NCI-H1417 treated with DMSO at 0.1 percent for 48 hours (cell line): ENCODE measurements at places on chromosomes 11 and 22.

GRCh38 chr11:129435499-129436245 is 60.0 kb downstream of the BARX2 start:
- DNase-seq: no peak

GRCh38 chr11:123190518-123190917 is 4.5 kb downstream of the CLMP start:
- no peak for DNase-seq

DNA sequence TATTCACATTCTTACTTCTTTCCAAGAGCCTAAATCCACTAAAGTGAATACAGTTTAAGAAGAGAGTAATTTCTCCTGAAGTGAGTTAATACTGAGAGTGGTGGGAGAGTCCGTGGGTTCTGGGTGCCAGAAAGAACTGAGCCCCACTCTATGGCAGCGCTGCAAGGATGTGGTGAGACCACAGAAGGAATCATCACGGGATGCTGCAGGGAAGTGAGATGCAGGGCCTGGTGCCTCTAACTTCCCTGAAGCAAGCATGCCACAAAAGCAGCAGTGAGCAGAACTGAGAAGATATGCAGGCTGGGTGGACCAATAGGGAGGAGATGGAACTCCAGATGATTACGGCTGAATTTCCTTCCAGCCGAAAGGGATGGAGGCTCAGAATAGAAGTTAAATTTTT is 5.0 kb upstream of the MMP12 start:
- DNase-seq: no peak

DNA sequence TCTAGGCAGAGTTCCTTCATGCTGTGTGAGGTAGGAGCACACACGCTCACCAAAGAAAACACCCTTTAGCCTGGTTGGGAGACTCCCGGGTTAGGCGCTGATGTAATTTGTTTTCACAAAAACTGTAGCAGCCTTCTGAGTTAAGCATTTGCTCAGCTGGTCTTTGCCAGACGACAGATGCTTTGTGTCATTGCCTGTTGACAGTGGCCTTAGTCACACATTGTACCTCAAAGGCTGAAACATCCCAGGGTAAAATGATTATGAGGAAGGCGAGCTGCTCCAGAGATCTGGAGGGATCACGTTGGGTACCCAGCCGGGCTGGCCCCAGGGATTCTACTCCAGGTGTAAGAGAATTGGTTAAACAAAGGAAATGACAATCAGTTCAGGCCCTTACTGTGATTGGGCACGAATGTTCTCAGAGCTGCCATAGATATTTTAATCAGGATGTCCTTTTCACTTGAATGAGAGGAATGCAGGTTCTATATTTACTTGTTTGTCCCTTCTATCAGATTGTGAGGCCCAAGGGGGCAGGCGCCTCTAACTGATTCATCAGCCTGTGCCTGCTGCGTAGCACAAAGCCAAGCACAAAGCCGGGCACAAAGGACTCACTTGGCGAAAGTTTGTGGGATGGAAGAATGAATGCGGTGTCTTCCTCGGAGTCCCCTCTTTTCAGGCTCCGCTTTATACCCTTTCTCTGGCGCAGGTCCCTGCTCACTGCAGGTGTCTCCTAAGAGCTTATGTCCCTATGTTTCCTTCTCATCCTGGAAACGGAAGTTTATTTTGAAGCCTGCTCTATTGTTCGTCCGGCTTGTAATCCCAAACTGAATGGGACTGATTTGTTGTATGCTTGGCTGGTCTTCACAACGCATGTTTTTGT is 47.1 kb downstream of the ADM start:
- peak; percentile 53 for DNase-seq

- DNase-seq: no peak
These were observed 76.1 kb downstream of the BBOX1 start for GRCh38 chr11:27116684-27117083.

DNA sequence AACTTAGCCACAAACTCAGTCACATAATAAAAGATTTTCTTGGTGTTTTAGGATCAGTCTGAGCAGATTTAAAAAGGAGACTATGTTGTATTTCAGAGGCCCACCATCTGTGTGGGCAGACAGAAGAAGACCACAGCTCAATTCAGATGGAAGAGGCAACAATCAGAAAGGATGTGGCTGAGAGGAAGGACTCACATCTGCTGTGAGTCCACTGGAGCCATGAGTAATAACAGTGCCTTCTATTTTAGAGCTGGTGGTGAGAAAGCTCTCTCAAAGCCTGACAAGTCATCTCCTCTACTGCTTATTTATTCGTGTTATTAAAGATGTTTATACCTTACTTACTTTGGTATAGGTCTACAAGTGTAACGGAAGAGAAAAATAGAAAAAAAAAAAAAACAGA is 357.2 kb downstream of the OPCML start:
- no peak for DNase-seq

DNA sequence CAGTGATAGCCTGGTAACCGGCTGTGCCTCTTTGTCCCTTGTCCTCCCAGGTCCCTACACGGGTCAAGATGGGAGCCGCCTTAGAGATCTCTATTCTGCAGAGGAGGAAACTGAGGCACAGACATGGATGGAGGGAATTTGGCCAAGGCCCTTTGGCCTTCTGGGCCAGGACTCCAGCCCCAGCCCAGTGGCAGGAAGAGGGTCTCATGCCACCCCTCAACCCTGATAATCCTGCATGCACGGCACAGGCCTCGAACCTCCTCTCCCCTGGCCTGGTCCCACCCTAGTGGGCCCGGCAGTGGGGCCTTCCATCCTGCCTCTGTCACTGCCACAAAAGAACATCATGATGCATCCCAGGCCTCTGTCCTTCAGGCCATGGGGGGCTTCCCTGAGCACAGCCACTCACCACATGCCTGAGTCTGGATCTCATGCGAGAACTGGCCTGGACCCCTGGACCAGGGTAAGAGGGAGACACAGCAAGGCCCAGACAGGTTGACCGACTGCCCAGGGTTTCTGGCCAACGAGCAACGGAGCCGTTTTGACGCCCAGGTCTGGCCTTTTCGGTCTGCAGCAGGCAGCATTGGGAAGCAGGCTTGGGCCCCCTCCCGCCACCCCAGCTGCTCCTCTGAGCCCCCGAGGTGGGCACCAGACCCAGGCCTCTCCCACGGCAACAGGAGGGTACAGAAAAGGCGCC is 6.5 kb downstream of the LINC01488 start:
- no peak for DNase-seq

DNA sequence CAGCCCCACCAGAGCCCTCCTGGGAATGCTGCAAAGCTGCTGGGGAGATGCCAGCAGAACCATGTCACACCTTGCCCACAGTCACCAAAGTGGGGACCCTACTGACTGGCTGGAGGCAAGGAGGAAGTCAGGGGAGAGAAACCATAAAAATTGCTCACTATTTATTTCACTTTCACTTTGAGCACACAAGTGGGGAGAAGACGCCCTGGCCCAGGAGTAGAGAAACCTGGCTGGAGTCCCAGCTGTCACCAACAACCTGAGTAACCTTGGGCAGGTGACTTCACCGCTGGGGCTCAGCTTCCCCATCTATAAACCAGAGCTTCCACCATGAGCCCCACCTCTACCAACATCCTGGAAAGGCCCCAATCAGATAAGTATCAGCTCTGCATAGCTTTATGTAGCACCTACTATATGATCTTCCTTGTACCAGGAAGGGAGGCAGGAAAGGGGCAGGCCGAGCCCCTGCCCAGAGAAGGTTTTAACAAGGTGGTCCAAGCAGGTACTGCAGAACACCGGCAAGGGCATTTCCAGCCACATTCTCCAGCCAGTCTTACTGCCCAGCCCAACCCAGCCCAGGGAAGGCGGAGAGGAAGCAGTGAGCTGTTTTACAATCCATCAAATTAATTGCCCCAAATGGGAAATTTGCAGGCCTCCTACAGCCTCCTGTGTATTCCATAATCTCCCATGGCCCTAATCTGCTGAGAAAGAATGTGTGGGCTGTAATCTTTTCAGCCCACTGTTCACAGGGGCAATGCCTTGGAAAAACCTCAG is 27.6 kb downstream of the PLEKHA7 start:
- no peak for DNase-seq

DNA sequence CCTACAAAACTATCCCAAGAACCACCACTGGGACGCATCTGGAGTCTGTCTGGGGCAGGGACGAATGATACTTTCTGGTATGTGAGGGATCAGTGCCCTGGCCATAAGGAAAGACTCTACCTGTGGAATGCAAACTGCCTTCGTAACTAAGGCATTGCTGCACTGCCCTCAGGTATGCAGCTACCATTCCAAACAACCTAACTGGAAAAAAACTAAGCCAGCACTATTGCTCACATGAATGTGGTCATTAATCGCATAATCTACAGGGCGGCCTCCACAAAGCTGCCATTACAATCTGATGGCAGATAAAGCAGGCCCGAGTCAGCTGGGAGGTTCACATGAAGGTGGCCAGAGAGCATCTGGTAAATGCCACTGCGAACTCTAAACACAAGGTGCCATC is 3.9 kb downstream of the PACSIN2 start:
- no peak for DNase-seq

GRCh38 chr11:61679893-61680621 is at the start of gene DAGLA:
TSS of gene DAGLA (plus strand) at chr11:61680391. CDS start at chr11:61720156, 39,765 bp downstream.
- no peak for DNase-seq

GRCh38 chr11:8082391-8083087 is 1.5 kb downstream of the TUB start:
- peak; percentile 42 for DNase-seq

DNA sequence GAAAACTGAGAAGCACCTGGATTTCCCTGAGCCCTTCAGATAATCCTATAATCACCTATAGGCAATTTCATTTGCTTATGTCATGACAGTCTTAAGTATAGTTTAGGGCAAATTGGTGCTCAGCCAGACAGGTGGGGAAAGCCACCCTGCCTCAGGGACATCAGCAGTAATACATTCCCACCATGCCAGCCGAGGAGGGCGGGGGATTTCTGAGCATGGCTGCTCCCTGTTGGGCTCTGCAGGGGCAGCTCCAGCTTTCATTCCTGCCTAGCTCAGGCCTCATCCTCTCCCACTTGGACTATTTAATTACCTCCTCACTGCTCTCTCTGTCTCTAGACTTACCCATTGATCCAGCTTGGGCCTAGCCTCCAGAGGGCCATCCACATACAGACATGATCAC is 9.0 kb upstream of the DRD2 start:
- no peak for DNase-seq

GRCh38 chr11:20656901-20657300 is 12.5 kb upstream of the NELL1 start:
- DNase-seq: no peak

- DNase-seq: no peak
These were observed 791.2 kb downstream of the BRD1 start for GRCh38 chr22:49036513-49036912.

DNA sequence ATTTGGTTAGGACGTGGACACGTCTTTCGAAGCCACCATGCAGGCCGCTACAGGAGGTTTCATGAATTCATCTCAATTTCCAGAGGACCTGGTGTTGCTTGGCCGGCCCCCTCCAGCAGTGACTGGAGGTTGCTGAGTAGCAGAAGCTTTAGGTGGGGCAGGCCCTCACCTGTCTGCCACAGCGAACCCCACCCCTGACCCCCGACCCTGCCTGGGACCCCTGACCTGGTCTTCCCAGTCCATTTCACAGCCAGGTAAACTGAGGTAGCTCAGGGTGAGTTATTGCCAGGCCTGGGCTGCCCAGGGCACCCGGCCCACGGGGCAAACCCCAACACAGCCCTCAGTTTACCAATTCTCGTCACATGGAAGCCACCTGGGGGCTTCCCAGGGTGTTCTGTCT is 39.1 kb upstream of the SMIM38 start:
- DNase-seq: no peak

DNA sequence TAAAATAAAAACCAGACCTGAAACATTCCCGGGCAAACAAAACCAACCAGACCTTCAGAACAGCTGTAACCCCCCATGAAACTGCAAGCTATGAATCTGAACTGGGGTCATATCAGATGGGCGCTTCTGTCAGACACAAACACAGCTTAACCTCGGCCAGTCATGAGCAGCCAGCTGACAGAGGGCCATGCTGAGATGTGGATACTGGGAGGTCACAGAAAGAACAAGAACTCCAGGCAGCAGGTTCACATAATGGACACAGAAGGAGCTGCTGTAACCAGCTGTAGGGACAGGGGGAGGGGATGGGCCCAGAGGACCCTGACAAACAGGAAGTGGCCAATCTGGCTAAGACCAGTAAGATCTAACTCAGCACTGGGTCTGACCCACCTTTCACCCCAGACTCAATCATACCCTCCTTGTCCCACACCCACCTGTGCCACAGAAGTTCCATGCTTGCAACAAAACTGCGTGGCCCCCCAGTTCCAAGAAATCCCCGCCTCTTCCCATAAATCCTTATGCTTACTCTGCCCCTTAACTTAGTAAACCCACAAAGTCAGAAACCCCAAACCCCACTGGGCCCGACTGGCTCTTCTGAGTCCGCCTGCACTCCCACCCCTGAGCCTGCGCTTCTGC is 4.0 kb downstream of the APOL4 start:
- no peak for DNase-seq

DNA sequence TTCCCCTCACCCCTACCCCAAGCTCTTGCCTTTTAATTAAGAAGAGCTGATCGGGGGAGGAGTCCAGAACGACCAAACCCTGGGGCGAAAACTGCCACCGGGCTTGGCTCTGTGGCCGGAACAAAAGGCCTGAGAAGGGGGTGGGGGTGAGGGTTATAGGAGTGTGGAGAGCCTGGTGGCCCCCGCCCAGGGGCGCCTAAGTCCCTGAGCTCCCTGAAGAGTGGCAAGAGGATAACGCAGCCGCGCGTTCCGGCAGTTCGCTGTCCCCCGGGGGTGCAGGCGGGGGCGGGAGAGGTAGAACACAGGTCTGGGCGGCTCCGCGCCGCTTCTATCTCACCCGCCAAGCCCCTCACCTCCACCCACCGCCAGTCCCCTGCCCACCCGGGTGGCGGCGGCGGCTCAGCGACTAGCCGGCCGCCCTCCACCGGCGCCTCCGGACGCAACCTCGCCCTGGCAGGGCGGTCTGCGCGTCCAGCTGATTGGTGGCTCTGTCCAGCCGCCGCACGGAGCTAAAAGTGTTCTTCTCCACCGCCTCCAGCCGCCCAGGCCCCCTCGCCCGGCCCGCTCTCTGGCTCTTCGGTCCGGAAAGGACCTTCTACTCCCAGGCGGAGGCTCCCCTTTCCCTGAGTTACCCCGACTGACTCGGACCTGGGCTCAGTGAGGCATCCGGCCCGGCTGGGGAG is 18.7 kb upstream of the BDNF start:
- DNase-seq: no peak

GRCh38 chr22:37218399-37218770 is 6.1 kb upstream of the SSTR3 start:
- DNase-seq: no peak

DNA sequence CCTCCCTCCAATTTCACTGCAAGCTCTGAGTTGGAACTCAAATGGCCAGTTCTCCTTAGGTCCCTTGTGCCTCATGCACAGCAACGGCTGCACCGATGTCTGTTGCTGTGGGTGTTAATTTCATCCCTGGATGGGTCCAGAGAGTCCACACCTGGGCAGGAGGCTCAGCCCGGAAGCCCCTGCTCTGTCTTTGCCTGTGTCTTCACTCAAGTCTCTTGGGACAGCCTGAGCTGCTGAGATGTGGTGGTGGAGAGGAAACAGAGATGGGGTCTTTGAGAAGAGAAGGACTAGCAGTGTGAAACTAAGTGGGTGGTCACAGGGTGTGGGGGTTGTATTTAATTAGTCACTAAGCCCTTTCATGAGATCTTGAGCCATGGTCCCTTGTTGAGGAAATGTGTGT is 109.3 kb downstream of the NECTIN1 start:
- no peak for DNase-seq
